Liver (tissue), 10 donors: ENCODE measurements at places on chromosomes 2 and 18. TPM values are rescaled to one million over a fixed set of nuclear protein-coding genes. Genes with fewer than 3 reads are reported as not detected.

The ERLEC1 gene
- 32.0 TPM for polyA plus RNA-seq

The REG3G gene
- polyA plus RNA-seq: not detected

The AMER3 gene
- polyA plus RNA-seq: not detected

GRCh38 chr2:8394131-8394530, 287.7 kb upstream of the ID2 start:
- no peak for DNase-seq

DNA sequence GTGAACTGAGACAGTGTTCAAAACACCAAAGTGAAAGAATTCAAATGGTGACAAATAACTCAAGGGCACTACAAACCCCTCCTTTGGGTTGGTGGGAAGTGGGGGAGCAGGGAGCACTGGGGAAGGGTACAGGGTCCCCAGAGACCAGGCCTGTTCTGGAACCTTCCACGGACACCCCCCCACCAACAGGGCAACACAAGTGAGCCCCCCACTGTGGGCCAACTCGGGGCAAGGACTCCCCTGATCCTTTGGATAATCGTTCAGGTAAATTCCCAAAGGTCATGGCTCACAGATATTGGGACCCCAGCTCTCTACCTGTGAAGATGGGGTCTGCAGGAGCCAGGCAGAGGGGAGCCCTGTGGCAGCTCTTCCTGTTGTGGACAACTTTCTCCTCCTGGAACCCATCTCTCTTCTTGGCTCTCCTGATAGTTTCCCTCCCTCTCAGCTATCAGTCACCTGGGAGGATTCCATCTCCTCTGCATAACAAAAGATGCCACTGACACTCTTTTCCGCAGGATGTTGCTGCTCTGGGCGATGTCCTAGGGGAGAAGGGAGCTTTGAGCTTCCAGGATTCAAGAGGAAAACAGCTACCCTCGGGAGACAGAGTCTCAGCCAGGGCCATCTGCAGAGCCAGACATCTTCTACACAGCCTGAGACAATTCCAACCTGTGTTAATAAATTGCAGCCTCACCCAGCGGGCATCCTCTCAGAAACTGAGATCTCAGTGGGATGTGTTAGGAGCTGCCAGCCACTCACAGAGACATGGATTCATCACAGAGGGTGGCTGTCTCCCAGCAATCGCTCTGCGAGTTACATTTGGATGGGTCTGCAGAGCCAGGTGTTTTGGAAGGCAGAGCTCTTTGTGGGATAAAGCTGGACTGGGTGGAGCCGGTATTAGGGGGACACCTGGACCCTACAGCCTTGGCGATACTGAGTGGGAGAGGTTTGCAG, 35.4 kb downstream of the MBP start:
- DNase-seq: no peak
